ENCODE measurements at places on chromosomes 16 and 17.

GRCh38 chr17:49969134-49969759 is at the start of gene DLX4:
Gene DLX4, plus strand, starts transcription at chr17:49969190. Its CDS starts 279 bp downstream, at chr17:49969469.
- no peak for DNase-seq

- no peak for DNase-seq
Measured at GRCh38 chr17:9798724-9799123, 7.3 kb upstream of the DHRS7C start.

GRCh38 chr16:17070882-17071592 is 399.7 kb downstream of the XYLT1 start:
- DNase-seq, result no peak

- DNase-seq, result no peak
Measured at GRCh38 chr17:66387392-66387981, 85.1 kb downstream of the PRKCA start.

GRCh38 chr17:4721203-4722135 is 9.8 kb upstream of the MED11 start:
- no peak for DNase-seq

GRCh38 chr16:68915589-68915988 is 72.3 kb downstream of the TANGO6 start:
- no peak for DNase-seq

DNA sequence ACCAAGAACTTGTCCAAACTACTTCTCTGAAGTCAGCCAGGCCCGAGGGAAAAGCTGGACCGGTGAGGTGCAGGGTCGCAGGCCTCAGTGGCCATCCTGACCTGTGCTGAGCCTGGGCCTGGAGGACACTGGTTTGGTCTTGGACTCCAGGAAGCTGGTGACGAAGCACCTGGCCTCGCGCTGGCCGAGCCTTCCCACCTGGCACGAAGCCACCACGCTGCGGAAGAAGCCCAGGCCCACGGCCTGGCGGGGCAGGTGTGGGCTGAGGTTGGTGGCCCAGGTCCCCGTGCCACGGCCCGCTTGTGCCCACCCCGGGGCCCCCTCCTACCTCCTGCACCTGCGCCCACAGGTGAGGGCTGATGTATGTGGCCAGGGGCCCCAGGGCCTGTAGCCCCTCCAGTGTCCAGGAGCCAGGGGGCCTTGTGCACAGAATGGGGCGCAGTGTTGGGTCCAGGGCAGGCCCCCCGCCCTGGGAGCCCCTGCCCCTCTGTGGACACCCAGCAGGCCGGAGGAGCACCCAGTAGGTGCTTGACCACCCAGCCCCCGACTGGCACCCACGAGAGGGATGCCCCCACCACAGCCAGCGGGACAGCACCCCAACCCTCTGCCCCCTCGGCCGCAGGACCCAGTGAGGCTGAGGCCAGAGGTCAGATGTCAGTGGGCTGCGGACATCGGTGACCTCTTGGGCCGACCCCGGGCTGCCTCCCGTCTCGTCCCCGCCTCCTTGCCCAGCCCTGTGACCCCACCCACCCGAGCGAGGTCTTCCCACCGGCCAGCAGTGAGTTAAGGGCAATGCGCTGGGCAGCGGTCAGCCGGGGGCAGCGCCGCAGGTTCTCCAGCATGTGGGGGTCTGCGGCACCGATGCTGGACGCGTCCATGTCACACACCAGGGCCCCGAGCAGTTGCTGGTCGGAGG is 13.8 kb downstream of the MSLN start:
- no peak for DNase-seq

DNA sequence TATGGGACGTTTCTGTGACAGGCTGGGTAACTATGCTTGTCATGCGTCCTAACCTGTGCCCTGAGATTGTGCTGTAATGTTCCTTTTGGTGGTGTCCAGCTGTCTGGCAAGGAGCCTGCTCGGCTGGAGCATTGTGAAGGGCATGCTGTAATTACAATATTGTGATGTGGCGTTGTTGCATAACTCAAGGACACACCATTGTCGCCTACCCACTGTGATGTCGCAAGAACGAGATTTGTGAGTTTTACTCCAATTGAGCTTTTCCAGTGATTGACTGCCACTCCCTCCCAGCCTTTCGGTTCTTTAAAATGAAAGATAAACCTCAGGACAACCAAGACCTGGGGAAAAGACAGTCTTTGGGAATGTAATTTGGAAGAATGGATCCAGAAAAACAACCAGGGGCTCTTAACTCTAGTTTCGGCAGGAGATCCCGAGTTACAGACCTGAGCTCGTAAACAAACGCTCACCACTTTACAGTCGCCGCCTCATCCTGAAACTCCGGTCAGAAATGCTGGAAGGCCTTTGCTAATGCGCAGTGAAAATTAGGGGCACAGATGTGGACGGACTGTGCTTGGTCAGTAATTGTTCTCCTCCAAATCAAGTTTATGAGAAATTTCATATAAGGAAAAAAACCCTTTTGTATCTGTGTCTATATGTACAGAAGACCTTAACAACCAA is 1.3 kb downstream of the ZNF750 start:
- peak; percentile 44 for DNase-seq

DNA sequence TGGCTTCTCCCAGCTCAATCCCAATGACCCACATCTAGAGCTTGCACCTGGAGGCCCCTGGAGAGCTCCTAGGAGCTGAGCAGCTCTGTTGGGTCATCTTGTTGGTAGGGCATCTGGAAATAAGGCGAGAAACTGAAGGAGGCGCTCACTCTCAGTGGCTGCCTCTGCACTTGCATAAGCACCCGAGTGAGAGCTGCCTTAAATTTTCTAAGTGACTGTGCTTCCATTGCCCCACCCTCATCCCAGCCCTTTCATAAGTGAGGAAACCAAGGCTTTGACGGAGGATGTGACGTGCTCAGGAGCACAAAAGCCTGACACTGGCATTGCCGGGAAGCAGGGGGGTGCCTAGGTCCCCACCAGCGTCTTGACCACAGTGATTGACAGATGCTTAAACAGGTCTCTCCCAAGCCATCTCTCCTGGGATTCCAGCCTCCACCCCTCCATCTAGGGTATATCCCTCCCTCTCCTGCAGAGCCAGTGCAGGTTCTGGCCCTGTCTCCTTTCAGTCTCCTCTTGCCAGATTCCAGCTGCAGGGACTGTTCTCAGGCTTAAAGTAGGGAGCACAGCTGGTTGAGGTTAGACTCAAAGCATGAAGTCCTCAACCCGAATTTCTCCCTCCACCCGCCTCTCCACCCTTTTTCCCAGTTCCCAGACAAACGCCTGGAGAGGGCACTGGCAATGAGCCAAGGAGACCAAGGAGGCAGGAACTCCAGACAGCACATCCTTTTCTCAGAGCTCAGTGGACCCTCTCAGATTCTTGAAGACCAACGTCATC is 113.7 kb downstream of the IRX5 start:
- no peak for DNase-seq

- DNase-seq, result peak; percentile 96
Measured at GRCh38 chr17:49995055-49995738, at the start of gene DLX3. Gene DLX3, minus strand, starts transcription at chr17:49995224. Its CDS starts 226 bp downstream, at chr17:49994998.
